ENCODE measurements at places on chromosomes 1 and 21.

GRCh38 chr21:43652616-43653015, 6.7 kb downstream of the HSF2BP start:
- DNase-seq = no peak

DNA sequence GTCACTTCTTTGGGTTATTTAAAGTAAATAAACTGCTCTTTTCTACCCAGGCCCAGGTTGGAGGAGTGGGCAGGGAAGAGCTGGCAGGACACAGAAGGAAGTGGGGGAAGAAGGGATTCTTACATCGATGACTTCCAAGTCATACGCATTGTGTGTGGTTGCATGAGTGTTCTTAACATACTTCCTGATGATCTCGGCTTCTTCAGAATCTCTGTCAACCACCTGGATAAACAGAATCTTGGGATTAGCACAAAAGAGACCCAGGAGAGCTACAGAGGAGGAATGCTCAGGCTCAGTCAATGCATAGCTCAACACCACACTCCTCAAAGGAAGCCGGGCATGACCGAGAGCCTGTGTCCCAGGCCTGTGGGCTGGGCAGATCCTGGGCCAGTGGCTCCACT, 42.1 kb downstream of the PARP1 start:
- DNase-seq = no peak

- no peak for DNase-seq
Observed at GRCh38 chr1:214880956-214881355, 201.6 kb upstream of the KCNK2 start.

- DNase-seq = no peak
Observed at GRCh38 chr1:8681911-8682310, 135.5 kb downstream of the RERE start.

- DNase-seq = no peak
Observed at GRCh38 chr1:225559326-225559725, 93.6 kb downstream of the ENAH start.

DNA sequence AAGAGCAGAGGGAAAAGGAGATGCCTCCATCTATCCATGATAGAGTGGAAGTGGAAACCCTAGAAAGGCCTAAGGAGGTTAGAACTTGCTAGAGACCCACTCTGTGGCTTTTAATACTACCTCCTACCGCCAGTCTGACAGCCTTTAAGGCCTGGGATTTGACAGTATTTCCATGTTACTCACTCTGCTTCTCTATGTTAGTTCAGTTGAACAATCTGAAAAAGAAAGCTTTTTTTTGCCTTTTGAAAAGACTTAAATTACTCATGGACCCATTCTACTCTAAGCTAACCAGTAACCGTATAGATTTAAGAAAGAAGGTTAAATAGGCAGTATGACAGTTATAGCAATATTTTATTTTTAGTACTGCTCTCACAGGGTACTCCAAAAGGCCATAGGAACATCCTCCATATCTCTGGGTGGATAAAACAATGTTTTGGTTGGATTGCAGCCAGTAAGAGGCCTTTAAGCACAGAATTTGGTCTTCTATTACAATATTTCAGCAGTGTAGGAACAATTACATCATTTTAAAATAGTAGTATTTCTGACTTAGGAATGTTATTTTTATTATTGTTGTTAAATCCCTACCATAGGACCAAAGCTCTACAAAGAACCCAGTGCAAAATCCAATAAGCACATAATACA, 15.9 kb upstream of the GPR25 start:
- DNase-seq = no peak

All from tibial artery (tissue), 4 donors.